ENCODE measurements at places on chromosomes 3 and 15.

- DNase-seq, result no peak
Observed at GRCh38 chr3:72280876-72281275, 495.9 kb upstream of the PROK2 start.

DNA sequence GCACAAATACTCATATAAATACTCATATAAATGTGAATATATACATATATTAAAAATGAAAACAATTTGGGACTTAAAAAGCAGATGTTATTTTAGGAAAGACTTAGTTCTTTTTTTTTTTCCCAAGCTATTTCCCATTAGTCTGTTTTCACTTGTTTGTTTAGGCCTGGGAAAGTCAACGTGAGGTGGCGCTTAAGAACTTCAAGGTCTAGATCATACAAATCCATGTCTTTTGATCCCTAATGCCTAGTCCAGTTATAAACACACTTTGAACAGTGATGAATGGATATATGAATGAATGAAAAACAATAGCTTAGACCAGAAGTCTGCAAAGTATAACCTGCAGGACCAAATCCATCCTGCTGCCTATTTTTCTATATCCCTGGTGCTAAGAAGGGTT, 224.5 kb downstream of the CGGBP1 start:
- DNase-seq, result no peak

DNA sequence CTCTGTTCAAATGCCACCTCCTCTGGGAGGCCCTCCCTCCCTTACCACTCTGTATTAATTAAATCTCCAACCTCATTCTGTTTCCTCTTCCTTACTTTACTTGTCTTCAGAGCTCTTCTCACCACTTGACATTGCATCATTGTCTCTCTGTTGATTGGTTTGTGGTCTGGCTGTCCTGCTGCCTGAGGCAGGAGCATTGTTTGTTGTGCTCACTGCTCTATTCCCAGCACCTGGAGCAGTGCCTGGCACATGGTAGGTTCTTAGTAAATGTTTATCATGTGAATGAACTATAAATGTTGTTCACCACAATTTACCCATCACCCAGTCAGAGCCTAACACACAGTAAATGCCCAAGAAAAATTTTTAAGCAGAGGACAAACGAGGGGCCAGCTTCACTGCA, 6.7 kb upstream of the BFSP2 start:
- DNase-seq, result no peak

- no peak for DNase-seq
Observed at GRCh38 chr15:85960381-85960780, 119.3 kb upstream of the AGBL1 start.

- no peak for DNase-seq
Observed at GRCh38 chr3:107910713-107911259, 180.0 kb downstream of the CD47 start.

DNA sequence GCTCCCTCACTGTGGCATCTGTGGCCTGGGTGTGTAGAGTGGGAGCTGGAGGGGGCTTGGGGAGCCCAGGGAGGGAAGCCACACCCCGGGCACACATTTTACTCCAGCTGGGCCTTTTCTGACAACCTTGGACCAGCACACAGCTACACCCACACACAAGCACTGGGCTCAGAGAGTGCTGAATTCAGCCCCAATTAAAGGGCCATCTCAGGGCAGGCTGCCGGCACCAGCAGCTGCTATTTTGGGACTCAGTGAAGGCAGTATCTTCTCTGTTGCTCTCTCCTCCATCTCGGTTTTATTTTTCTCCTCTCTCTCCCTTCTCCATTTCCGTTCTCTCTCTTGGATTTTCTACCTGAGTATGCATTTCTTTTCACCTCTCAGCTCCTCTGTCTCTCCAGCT, 19.1 kb upstream of the TBC1D21 start:
- DNase-seq, result no peak

- no peak for DNase-seq
Observed at GRCh38 chr3:143596957-143597642, 251.2 kb downstream of the SLC9A9 start.

DNA sequence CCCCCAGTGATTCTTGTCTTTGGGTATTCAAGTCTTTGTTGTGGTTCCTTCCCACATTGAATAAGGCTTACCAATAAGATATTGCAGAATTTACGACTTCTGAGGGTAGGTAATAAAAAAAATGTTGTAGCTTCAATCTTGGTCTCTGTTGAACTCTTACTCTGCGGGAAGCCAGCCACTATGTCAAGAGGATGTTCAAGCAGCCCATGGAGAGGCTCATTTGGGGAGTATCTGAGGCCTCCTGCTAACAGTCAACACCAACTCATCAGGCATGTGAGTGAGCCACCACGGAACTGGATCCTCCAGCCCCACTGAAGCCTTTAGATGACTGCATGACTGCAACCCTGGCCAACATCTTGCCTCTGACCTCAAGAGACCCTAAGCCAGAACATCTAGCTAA, 3.2 kb upstream of the TBC1D23 start:
- no peak for DNase-seq

DNA sequence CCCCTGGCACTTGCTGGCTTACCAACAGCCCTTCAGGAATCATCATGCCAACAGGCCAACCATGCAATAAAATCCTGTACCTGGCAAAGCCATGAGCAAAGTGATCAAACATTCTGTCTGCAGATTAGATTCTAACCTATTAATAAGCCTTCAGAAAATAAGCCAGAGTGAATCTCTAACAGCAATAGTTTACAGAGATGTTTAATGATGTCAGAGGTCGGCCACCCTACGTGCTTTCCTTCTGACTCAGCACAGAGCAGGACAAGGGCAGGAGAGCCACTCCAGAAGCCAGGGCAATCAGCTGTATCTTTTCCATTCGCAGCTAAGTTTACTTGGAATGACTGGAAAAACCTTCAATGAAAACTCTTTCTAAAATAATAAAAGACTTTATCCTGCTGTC, 13.1 kb downstream of the COL8A1 start:
- DNase-seq, result peak; percentile 45

DNA sequence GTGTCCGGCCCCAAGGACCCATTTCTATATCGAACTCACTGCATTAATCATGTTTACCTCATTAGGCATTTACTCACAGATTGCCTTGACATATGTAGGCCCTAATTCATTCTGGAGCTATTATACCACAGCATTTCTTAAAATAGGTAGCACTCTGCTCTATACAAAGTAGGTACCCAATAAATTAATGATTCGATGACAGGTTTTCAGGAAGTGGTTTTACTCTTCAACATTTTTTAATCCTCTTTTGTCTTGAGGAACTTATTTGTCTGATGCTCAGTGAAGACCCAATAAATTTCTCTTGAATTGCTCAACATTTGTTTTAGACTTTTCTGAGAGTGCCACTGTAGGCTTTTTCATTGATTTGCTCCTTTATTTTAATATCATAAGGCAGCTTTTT, 12.1 kb downstream of the TGFBR2 start:
- DNase-seq, result no peak

DNA sequence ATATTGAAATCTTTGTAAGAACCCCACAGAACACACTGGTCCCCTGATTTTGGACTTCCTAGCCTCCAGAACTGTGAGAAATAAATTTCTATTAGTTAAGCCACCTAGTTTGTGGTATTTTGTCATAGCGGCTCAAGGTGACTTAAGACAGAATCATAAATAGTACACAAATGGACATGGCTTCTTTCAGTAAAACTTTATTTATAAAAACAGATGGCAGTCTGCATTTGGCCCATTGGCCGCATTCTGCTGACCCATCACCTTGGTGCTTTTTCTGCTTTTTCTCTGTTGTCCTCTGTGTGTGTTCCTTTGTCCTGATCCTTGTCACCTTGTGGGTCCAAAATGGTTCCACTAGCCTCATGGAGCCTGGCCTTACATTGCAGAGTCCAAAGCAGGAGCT, 363.6 kb downstream of the PTPRG start:
- no peak for DNase-seq

DNA sequence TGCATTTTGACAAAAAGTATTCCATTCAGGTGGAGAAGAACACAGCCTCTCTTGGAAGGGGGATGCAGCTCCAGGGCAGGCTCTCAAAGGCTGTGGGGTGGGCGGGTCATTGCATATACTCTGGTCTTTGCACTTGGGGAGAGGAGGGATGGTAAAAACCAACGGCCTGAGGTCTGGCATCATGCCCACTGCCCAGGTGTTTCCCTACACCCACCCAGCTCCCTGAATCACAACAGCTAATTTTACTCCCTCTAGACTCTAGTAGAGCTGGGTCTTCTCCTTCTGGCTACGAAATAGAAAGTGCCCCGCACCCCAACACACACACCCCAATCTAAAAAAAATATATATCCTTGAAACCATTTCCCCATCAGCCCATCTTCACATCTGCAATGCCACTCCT, 1.0 kb downstream of the MYLK start:
- DNase-seq, result no peak

GRCh38 chr3:11544412-11545181, 99.1 kb downstream of the VGLL4 start:
- no peak for DNase-seq

- no peak for DNase-seq
Observed at GRCh38 chr15:101062063-101062462, 142.9 kb downstream of the LRRK1 start.

- DNase-seq, result peak; percentile 49
Observed at GRCh38 chr3:11291808-11292207, 19.6 kb downstream of the ATG7 start.

DNA sequence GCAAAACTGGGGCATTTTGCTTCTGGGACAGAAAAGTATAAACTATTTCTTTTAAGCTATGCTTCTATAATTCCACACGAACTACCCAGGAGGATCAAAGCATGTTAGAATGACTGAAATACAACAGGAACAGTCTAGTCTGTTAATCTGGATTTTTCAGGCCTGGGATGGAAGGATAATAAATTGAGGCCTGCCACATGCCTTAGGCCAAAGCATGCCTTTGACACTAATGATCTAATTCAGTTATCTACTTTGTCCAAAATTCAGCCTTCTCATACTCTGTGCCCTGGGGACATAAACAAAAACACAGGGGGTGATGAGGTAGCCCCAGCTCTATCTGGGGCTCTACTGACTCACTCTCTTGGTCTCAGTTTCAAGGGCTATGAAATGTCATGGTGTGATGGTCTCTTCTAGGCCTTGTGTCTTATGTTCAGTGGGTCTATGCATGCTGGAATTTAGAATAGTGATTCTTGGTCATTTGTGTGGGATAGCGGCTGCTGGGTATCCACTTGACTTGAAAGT, 32.5 kb downstream of the GAP43 start:
- no peak for DNase-seq

GRCh38 chr3:52232279-52233107, 6.5 kb downstream of the TWF2 start:
- no peak for DNase-seq

DNA sequence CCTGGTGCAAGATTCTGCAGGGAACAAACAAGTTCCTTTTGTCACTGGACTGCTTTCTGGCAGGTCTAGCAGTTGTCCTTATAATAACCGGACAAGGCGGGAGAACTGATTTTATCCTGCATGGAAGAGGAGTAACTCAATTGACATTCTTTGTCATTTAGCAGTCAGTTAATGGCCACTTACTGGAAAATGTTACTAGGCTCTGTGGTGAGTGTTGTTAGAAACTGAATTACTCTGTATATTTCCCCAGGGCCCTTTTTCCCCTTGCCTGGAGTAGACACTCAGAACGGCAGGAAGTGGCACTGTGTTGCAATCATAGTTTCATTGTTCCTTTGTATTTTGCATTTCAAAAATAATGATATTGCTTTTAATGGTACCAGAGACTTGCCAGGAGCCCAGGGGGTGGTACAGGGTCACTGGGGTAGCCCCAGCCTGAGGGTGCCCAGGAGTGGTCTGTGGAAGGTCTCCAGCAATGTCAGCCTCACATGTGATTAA, 318.6 kb upstream of the LRRFIP2 start:
- no peak for DNase-seq

GRCh38 chr3:157746391-157746790, 243.2 kb upstream of the VEPH1 start:
- DNase-seq, result no peak

- DNase-seq, result no peak
Observed at GRCh38 chr3:15989419-15989818, 185.1 kb upstream of the GALNT15 start.

- DNase-seq, result no peak
Observed at GRCh38 chr3:73618461-73618860, 6.3 kb downstream of the PDZRN3 start.

- no peak for DNase-seq
Observed at GRCh38 chr3:147409143-147410115, at the start of gene ZIC1. Gene ZIC1, plus strand, starts transcription at chr3:147409365. Its CDS starts 748 bp downstream, at chr3:147410113.

DNA sequence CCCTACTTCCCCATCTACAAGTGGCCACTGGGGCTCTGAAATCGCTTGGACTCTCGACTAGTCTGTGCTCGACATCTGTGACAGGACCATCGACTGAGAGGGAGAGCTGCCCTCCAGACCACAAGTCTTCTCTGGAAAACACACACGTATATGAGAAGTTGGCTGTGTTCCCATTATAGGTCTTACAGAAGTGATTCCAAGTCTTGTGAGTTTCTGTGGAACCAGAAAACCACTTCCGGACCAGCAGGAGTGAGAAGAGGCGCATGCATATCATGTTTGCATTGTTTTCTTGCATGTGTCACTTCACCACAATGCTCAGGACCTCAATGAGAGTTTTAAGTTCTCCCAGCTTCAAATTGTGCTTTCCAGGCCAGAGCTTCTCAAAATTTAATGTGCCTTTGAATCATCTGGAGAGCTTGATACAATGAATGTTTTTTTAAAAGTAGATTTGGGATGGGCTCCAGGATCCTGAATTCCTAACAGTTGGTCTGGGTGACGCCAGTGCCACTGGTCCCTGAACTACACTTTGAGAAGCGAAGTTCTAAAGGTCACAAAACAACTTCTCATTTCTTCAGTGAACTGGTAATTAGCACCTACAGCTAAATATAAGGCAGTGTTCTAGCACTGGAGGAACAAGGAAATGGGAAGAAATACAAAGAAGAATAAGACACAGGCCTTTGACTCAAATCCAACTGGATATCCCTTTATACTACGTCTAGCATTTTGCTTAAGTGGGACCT, 15.7 kb downstream of the LIPC start:
- no peak for DNase-seq

DNA sequence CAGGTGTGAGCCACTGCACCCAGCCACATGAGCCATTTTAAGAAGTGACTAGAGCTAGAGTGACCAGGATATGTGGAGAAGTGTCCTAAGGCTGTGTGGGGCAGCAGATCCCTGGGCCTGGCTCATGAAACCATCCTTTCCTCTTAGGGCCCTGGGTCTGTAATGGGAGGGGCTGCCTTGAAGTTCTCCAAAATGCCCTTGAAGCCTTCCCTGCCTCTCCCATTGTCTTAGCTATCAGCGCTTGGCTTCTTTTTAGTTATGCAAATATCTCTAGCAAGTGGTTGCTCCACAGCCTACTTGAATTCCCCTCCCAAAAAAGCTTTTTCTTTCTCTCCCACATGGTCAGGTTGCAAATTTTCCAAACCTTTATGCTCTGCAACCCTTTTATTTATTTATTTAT, 112.4 kb upstream of the SPATA16 start:
- no peak for DNase-seq

Measured in PC-9 (cell line).